ENCODE measurements at places on chromosomes 5 and 9. TPM values are rescaled to one million over a fixed set of nuclear protein-coding genes. Genes with fewer than 3 reads are reported as not detected.

DNA sequence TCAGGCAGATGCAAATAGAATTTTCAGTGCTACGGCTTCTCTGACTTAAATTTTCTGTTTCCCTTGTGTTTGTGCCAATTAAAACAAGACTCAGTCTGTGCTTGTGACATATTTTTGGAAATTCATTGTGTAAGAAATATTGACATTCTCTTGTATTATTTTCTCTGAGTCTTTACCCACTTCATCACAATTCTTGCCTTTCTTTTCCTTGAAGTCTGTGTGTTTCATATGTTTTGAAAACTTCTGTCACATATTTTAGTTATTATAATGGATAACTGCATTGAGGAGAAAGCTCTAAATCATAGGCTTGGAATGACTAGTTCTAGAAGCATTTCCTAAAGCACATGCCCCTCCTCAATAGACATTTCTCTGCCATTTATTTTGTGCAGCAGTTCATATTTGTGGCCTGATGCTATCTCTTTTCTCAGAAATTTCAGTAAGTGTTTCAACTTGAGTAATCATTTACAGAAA is 206.6 kb downstream of the PALM2AKAP2 start:
- DNase-seq: no peak

DNA sequence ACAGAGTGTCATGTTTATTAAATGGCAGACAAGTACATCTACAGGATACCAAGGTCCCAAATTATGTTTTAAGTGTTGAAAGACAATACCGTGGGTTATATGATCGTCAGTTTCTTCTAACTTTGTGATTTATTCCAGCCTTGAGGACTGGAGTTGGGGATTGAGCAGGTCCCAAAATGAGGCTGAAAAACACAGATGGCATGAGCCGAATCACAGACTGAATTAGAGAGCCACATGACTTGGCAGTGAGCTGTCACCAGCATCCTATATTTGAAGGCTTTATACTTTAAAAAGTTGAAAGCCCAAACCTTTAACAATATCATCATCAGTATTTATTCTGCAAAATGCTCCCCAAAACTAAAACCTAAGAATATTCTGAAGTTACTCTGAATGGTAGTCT is 79.4 kb downstream of the ADAMTS16 start:
- no peak for DNase-seq

GRCh38 chr5:123549256-123549904 is 37.4 kb downstream of the CSNK1G3 start:
- no peak for DNase-seq

- DNase-seq: no peak
Observed at GRCh38 chr9:88233091-88233490, 94.8 kb upstream of the SPATA31C2 start.

- DNase-seq: peak; percentile 91
Observed at GRCh38 chr9:109316207-109316640, 4.6 kb downstream of the EPB41L4B start.

QRFP gene
- not detected for total RNA-seq

RUSC2 gene
- total RNA-seq: 10.1 TPM

GRCh38 chr5:109327570-109327969 is 82.2 kb downstream of the PJA2 start:
- DNase-seq: no peak

GRCh38 chr5:76546497-76547102 is 76.6 kb downstream of the F2RL2 start:
- DNase-seq: no peak

BHMT gene
- total RNA-seq: not detected

GRCh38 chr9:132560616-132561202 is 21.7 kb upstream of the BARHL1 start:
- DNase-seq: no peak

GRCh38 chr5:151079838-151080612 is 809 bp downstream of the TNIP1 start:
- DNase-seq: peak; percentile 68

SPINK1 gene
- not detected for total RNA-seq

GRCh38 chr5:73230264-73231245 is 57.6 kb downstream of the TMEM174 start:
- DNase-seq: no peak

SH3GL2 gene
- not detected for total RNA-seq

GRCh38 chr5:139600336-139600949 is 39.3 kb downstream of the UBE2D2 start:
- DNase-seq: no peak

BTNL8 gene
- not detected for total RNA-seq

- DNase-seq: no peak
Observed at GRCh38 chr9:132506977-132507669, 75.3 kb upstream of the BARHL1 start.

- DNase-seq: no peak
Observed at GRCh38 chr5:14607104-14607503, 25.5 kb downstream of the OTULINL start.

GRCh38 chr9:132885720-132886333 is 7.1 kb downstream of the SPACA9 start:
- DNase-seq: no peak

- DNase-seq: no peak
Observed at GRCh38 chr5:107945061-107945460, 274.3 kb upstream of the EFNA5 start.

GRCh38 chr9:15786616-15787015 is 233.8 kb downstream of the CCDC171 start:
- no peak for DNase-seq

GADD45G gene
- 2.4 TPM for total RNA-seq

DNA sequence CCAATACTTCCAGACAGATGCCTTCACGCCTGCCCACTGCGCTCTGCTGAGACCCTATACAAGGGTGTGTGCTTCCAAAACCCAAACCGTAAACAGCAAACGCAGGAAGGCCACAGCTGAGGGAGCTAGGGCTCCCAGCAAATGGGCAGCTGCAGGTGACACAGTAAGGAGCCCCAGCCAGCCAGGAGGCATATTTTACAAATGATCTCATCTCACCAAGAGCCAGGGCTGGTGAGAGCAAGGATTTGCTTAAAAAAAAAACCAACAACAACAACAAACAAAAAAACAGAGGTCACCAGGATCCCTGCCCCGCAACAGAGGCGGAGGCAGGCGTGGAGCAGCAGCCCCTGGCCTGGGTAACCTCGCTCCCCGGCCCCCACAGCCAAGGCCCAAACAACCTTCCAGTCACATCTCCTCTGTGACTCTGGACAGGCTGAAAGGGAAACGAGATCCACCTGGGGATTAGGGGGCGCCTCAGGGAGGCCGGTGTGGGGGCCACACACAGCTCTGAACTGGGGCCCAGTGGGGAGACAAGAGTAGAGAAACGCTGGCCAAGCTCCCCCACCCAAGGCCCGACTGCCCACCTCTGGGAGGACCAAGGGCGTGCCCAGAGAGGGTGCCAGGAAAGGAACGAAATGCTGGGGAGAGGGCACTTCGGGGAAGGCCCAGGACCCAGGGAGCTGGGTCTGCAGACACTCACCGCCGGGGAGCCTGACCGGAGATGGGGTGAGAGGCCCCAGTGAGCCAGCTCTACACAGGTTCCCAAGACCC is 3.3 kb downstream of the NACC2 start:
- no peak for DNase-seq

- DNase-seq: no peak
Observed at GRCh38 chr5:135076051-135076491, 42.0 kb upstream of the PITX1 start.

GRCh38 chr5:50984640-50985039 is 318.2 kb downstream of the PARP8 start:
- no peak for DNase-seq

MORN5 gene
- total RNA-seq: not detected

All from PC-9 (cell line).